NCI-H146 (cell line): ENCODE measurements at places on chromosomes 3 and 15.

DNA sequence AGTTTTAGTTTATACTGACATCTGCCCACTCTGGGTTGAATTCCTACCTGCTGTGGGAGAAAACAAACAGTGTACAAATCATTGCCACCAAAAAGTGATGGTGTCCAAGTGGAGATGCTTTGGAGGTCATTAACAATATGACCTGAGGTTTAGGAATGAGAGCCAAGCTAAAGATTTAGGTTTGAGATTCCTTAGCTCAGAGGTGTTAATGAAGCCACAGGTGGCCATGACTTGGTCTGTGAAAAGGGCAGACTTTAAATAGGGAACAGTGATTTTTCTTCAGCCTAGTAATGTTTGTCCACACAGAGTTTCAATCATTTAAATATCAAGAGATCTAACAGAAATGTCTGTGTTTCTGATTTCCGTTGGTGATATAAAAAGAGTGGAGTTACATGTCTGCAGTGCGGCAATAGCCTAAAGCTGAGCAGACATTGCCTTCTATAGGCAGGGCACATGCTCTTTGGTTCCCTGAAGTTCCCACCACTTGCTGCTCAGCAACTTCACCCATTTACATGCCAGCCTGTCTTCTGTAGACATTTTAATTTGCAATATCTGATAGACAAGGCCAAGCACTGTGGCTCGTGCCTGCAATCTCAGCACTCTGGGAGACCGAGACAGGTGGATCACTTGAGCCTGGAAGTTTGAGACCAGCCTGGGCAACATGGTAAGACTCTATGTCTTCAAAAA lies 423.2 kb downstream of the IL5RA start:
- no peak for DNase-seq

GRCh38 chr3:138653567-138653966 lies 45.0 kb downstream of the FAIM start:
- no peak for DNase-seq

DNA sequence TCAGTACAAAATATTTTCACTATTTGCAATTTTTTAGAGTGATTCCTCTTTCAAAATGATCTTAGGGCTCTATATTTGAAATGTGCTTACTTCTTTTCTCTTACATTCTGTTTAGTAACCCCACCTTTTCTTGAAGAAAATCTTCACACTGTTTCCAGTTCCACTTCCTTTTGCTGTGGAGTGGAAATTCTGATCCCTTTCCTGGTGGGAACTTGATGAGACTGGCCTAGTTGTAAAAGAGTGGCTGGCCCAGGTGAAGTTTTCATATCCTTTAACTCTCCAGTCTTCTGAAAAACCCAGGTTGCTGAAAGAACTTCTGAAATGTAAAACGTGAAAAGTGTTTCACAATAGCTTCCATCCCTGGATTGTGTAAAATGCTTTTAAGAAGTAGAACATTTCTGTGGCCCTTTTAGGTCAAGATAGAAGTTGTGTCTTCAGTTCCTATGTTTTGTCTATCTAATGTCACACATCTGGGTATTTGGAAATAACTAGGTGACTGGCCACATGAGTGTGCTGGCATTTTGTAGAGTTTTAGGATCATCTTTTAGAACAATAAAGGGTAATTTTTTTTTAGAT lies 84.8 kb upstream of the LRIG1 start:
- no peak for DNase-seq

- DNase-seq = no peak
Measured at GRCh38 chr15:71096676-71097075, 18.6 kb upstream of the THSD4 start.

DNA sequence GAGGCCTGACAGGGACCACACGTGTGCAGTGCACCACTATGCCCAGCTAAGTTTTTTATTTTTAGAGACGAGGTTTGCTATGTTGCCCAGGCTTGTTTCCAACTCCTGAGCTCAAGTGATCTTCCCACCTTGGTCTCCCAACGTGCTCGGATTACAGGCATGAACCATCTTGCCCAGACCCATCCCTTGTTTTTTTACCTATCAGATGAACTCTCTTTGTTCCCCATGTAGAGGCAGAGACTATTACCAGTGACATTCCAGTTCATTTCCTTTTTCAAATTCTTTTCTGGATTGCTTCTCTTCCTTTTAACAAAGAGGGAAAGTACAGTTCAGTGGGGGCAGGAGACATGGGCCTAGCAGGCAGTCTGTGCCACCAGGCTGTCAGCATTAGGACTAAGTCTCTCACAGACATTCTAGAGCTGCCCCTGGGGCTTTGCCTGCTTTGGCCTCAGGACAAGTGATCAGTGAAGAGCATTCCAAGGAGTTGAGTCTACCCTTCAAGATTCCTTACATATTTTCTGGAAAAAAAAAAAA lies 103.5 kb upstream of the SLC7A14 start:
- DNase-seq = no peak

DNA sequence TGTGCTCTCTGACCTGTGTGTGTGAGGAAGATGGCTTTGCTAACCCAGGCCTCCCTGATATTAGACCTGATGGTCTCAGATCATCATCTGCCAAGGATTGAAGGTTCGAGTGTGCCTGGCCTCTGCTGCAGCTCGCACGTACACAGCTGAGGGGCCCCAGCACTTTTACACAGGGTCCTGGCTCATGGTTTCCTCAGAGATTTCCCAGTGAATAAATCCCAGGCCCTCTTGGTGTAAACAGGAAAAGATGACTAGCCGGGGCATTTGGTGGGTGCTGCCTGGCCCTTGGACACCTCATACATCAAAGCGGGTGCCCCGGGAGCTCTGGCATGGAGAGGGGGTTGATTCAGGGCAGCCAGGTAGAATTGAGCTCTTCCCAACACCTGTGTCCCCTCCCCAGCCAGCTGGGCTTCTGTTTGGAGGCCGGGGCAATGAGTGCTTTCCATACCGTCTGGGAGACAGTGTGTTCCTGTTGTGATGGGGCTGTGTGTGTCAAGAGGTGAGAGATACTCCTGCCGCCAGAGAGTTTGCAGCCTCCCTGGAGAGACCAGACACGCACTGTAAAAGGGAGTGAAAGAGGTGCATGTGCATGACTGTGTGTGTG lies 72.5 kb upstream of the TLE3 start:
- DNase-seq = no peak

DNA sequence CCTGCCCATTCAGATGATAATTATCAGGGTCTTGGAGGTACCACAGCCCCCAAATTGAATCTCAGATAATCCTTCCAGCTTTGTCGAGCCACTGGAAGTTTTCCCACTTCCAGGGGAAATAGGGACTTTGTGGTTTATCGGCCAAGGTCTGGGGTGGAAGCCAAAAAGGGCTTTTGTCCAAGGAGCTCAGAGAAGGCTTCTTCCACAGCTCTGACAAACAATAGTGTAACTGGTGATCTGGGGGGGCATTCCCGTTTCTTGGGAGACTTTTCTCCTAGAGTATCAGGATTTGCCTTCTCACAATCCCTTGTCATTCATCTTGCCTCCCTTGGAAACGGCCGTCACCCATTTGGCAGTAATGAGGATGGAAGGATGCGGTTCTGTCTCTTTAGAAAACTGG lies 18.4 kb downstream of the SRGAP3 start:
- no peak for DNase-seq

DNA sequence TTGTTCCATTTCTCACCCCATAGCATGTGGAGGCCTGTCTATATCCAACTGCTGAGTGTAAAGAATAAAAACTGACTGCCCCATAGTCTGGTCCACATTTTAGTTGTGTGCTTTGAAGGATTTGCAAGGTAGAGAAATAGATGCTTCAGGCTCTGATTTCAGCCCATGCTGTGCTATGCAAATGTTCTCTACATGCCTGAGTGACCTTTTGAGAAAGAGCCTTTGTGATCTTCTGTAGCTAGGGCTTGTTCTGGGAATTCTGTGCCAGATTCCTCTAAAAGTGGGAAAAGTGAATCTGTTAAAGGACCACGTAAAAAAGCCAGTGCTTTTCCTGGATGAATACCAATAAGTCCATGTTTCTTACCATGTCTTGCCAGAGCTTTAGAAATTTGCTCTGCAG lies 5.2 kb downstream of the KCTD6 start:
- peak; percentile 24 for DNase-seq

DNA sequence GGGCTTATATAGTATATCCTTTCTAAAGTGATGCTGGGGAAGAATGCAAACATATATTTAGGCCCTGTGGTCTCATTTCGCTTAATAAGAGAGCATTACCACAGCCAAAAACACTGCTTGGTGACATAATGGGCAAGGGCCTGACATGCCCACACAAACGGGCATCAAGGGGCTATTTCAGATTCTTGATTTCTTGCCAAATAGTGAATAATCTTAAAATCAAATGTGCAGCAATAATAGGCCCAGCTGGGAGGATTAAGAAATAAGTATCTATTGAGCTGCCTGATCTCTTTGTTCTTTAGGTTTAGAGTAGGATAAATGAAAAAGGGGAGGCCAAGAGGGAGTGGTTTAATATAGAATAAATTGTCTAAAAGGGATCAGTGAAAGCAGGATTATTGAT lies 241.0 kb upstream of the GBE1 start:
- DNase-seq = peak; percentile 43

DNA sequence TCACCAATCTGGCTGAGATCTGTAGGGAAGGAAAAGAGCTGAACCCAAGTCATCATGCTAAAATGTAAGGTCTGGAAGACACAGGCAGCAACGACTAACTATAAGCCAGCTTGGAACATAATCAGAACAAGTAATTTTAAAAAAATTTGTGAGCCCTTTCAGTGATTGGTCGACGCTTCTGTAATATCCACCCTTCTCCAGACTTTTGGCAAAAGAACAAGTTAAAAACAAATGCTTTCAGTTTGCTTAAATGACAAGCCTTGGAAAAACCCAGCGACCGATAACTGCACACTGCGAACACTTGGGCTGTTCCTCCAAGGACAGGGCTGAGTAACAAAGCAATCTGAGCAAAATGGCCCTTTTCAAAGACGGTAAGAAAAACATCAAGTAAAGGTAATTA lies 49.6 kb downstream of the PCSK6 start:
- DNase-seq = no peak

- no peak for DNase-seq
Measured at GRCh38 chr3:72018343-72018984, 233.5 kb upstream of the PROK2 start.

DNA sequence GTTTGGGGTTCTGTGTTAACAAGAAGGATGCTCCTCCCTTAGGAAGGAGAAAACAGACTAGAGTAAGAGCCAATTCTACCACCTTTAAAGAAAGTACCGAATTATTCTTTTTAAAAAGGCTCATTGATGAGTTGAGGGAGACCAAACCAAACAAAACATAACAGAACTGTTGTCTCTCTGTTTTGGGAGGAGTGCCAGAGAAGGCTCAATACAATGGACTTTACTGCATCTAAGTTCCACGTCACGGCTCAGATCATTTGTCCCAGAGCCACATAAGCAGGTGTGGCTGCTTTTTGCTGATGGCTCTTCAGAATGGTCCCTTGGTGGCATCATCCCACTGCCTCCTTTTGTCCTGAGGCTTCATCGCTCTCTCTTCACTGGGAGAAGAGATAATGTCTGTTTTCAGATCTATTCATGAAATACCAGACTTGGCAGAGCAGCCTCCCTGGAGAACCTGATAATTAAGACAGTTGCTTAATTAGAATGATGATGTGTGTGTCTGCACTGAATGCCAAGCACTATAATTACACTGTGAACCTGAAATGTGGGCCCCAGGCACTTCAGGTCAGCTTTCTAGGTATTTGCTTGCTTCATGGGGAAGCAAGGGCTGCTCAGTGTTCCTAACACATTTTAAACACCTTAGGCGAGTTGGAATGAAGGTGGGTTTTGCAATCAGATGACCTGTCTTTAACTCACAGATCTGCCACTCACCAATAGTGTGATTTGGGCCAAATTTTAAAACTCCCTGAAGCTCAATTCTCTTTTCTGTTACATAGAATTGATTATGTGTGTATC lies 335.2 kb upstream of the MCTP2 start:
- DNase-seq = peak; percentile 6

DNA sequence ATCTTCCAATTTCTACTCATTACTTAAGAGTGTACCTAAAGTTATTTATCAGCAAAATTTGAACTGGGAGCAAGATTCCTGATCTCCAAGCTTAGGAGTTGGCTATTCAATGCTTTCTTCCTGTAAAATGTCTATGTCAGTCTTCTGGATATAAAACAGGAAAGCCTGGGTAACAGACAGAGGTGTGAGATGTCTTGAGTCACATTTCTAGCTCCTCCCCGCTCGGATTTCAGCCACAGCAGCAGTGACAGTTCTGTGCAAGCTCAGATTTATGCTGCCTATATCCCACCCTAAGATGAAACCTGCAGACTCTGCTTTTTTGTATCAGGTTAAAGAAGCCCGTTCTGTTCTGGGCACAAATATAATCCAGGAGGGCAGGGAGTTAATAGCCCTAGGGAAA lies 2.1 kb upstream of the ARMC8 start:
- no peak for DNase-seq

DNA sequence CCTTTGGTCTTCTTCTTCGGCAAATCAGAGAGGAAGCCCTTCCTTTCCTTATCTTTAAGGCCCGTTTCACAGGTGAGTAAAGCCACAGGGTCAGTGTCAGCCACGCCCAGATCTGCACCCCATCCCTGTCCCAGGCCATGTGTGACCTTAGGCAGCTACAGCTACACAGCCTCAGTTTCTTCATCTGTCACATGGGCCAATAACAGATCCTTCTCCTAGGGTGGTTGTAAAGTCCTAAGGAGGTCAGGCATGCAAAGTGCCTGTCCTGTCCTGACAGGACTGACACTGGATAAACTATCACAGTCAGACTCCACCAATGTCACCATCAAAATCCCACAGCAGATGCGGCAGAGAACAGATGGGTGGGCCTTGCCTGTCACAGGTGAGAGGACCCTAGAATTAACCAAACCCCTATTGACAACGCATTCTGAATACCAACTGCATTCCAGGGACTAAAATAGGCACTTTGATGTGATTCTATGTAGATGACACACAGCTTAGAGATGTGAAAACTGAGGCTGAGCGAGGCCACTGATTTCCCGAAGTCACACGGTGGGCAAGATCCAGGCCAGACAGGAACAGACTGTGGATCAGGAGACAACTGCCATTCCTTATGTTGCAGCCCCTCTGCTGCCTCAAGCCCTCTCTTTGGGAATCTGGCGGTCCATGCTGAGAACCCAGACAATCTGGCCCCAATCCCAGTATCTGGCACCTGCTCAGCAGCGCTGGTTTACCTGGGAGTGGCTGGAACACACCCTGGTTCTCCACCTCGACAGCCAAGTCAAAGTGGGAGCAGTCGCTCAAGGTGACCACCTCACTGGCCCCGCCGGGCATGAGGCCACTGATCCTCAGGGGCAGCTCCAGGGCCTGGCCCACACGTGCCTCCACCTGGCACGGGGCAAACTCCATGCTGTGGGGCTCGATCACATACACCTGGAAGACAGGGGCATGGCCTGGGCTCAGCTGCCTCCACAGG lies 48.7 kb downstream of the NUP210 start:
- DNase-seq = no peak

- no peak for DNase-seq
Measured at GRCh38 chr15:27850050-27850449, 249.1 kb downstream of the OCA2 start.

DNA sequence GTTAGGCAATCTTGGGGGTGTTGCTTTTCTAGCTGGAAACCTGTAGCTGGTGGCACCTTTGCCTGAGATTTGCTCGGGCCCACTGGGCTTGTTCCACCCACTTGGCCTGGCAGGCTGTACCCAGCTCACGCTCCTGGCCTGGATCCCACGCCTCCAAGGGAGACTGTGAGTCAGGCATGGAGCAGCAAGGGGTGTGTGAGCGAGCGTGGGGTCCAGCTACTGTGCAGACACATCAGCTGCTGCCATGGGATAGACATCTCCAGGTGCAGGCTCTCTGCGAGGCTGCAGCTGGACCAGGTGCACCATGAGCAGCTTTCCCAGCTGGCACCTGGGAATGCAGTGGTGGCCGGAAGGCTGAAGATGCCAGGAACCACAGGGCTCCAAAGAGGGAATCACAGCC lies 36.0 kb downstream of the NR1D2 start:
- DNase-seq = no peak

GRCh38 chr3:156307704-156308103 lies 187.3 kb downstream of the KCNAB1 start:
- DNase-seq = no peak
